ENCODE measurements at places on chromosomes 3 and 15. TPM values are rescaled to one million over a fixed set of nuclear protein-coding genes. Genes with fewer than 3 reads are reported as not detected.

- no peak overlapping the region for H3K27ac ChIP-seq
- H3K4me1 ChIP-seq: no peaks in the 10 kb centered on the region
- no peak overlapping the region for H3K4me3 ChIP-seq
- DNase-seq: no peak
Observed at GRCh38 chr3:37622999-37623883, 238.4 kb upstream of the CTDSPL start.

GRCh38 chr15:77033417-77033728, 37.5 kb downstream of the TSPAN3 start:
- no peak overlapping the region for H3K4me3 ChIP-seq
- H3K27ac ChIP-seq: no peak overlapping the region
- DNase-seq: no peak

- no peaks in the 10 kb centered on the region for H3K27me3 ChIP-seq
- no peak for DNase-seq
- H3K4me1 ChIP-seq: no peaks in the 10 kb centered on the region
- H3K36me3 ChIP-seq: no peaks in the 10 kb centered on the region
- no peak overlapping the region for H3K27ac ChIP-seq
Observed at GRCh38 chr3:153783741-153784480, 337.3 kb upstream of the ARHGEF26 start.

- no peak for DNase-seq
- no peaks in the 10 kb centered on the region for H3K36me3 ChIP-seq
- no peak overlapping the region for H3K4me3 ChIP-seq
- no peaks in the 10 kb centered on the region for H3K27me3 ChIP-seq
- H3K4me1 ChIP-seq: no peaks in the 10 kb centered on the region
- H3K27ac ChIP-seq: no peak overlapping the region
Observed at GRCh38 chr3:107488942-107489341, 33.8 kb upstream of the BBX start.

DNA sequence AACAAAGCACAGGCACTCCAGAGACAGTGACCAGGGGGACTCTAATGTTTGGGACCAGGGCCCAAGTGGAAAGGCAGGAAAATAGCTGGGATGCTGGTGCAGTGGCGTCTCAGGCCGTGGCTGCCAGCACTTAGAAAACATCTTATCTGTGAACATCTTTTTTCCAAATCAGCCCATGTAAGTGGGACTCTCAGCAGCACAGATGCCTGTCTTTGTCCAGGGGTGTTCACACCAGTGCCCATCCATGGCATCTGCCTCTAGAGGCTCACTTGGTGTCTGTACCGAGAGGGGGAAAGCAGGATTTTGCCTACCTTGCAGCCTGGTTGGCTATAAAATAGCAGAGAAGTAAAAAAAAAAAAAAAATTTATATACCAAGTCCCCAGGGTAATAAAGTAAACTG, 26.7 kb downstream of the SLC12A8 start:
- H3K4me3 ChIP-seq: no peak overlapping the region
- no peaks in the 10 kb centered on the region for H3K4me1 ChIP-seq
- H3K27me3 ChIP-seq: no peaks in the 10 kb centered on the region
- DNase-seq: no peak
- H3K36me3 ChIP-seq: no peaks in the 10 kb centered on the region

- DNase-seq: no peak
- H3K27ac ChIP-seq: no peak overlapping the region
- H3K4me1 ChIP-seq: no peaks in the 10 kb centered on the region
- H3K36me3 ChIP-seq: no peaks in the 10 kb centered on the region
- no peak overlapping the region for H3K4me3 ChIP-seq
Observed at GRCh38 chr3:13504161-13504831, 24.2 kb downstream of the HDAC11 start.

- no peaks in the 10 kb centered on the region for H3K27me3 ChIP-seq
- H3K36me3 ChIP-seq: peaks cover 3% of the 10 kb centered on the region
- no peak overlapping the region for H3K4me3 ChIP-seq
- no peak for DNase-seq
Observed at GRCh38 chr3:126056681-126057500, 27.0 kb downstream of the SLC41A3 start.

KLF15 gene
- total RNA-seq: not detected

- peak overlapping the region; percentile 38 for H3K4me3 ChIP-seq
- peaks cover 28% of the 10 kb centered on the region for H3K4me1 ChIP-seq
- no peaks in the 10 kb centered on the region for H3K36me3 ChIP-seq
- peak overlapping the region; percentile 67 for H3K27ac ChIP-seq
Observed at GRCh38 chr15:50880651-50881114, 27.8 kb upstream of the AP4E1 start.

DNA sequence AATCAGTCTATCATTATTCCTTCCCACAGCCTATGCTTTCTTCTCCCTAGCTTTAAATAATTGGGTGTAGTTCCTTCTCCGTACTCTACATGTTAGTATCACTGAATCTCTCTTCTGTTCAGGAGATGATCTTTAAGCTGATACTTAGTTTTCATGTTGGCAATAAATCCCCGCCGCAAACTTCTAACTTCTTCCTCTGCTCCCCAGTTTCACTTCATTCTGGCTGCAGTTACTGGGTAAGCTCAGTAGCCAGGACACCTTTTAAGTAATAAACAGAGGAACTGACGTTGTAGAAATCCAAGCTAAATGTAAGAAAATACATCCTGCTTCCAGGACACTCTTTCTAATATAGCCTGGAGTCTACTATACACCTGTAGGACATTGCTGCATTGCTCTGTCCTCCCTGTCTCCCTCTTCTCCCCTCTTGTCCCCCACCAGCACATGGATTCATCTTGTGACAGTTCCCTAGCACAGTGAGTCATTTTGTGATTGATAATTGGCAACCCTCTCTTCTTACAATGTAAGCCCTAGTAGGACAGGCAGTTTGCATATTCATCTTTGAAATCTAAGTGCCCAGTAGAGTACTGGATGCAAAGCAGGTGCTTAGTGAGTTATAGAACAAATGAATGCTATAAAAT, 598.2 kb downstream of the UNC13C start:
- no peak for DNase-seq
- H3K27ac ChIP-seq: no peak overlapping the region
- no peaks in the 10 kb centered on the region for H3K36me3 ChIP-seq

- H3K27me3 ChIP-seq: no peaks in the 10 kb centered on the region
- no peaks in the 10 kb centered on the region for H3K4me1 ChIP-seq
- H3K36me3 ChIP-seq: peaks cover 33% of the 10 kb centered on the region
- no peak overlapping the region for H3K27ac ChIP-seq
Observed at GRCh38 chr3:120756061-120756460, 13.5 kb downstream of the GTF2E1 start.

DNA sequence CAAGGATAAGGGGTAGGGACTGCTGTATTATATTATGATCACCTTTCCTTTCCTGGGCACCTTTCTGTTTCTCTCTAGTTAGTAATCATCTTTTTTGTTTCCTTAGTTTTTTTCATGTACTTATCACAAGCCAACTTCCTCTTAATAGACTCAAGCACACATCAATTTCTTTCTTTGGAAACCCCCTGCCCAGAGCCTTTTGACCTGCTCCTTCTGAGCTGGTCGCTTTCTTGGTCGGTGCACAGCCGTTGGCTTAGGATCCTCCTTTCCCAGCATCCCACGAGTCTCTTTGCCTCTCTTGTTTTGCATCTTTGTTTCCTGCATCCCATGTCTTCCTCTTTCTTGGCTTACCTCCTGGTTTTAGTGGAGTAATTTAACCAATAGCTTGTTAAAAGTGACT, 26.9 kb downstream of the GASK1A start:
- H3K4me3 ChIP-seq: no peak overlapping the region
- H3K36me3 ChIP-seq: no peaks in the 10 kb centered on the region
- H3K4me1 ChIP-seq: no peaks in the 10 kb centered on the region
- DNase-seq: no peak
- H3K27me3 ChIP-seq: no peaks in the 10 kb centered on the region
- H3K27ac ChIP-seq: no peak overlapping the region

GRCh38 chr3:104460477-104461406, 906.0 kb upstream of the ALCAM start:
- no peaks in the 10 kb centered on the region for H3K4me1 ChIP-seq
- DNase-seq: no peak
- no peaks in the 10 kb centered on the region for H3K27me3 ChIP-seq
- H3K4me3 ChIP-seq: no peak overlapping the region

ARPIN gene
- total RNA-seq: not detected

DNA sequence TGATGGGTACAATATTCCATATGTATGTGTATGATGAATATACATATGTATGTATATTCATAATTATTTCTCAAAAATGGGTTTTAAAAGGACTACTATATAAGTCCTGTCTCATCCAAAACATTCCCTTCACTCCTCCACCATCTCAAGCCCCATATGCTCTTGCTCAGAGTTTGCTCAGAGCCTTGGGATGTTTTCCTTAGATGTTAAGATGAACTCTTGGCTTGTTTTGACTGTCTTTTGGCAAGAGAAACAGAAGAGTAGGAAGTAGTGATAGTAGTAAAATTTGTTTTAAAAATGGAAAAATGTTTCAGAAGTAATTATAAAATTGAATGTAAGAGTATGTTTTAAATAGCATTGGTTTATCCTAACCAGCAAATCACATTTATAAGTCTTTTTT, 6.2 kb upstream of the EPHA3 start:
- H3K4me3 ChIP-seq: no peak overlapping the region
- no peak for DNase-seq
- H3K27me3 ChIP-seq: no peaks in the 10 kb centered on the region
- no peaks in the 10 kb centered on the region for H3K36me3 ChIP-seq
- H3K4me1 ChIP-seq: no peaks in the 10 kb centered on the region
- no peak overlapping the region for H3K27ac ChIP-seq

DNA sequence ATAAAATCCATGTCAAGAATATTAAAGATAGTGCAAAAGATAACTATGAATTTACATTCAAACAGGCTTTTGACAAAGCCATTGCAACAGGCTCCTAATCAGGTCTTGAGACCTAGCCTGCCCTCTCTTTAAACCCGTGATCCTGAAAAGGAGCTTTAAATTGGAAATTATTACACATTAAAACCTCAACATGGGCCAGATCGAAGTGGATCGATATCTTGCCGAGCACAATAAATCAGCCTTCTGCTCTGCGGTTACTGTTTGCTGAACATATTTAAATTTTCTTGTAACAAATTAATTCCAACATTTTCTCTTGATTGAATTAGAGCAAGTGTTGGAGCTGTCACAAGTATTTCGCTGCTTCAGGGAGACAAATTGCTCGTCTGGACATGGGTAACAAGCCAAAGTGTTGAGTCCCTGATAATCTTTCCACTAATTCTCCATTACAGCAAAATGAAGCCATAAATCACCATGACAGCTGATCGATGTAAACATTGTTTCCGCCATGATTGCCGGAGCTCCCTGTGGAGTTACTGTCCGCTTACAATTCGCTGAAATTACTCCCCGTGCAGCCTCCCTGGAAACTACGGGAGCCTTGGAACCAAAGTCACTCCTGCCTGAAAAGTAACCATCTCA, 47.6 kb downstream of the SHOX2 start:
- no peak overlapping the region for H3K4me3 ChIP-seq
- H3K36me3 ChIP-seq: no peaks in the 10 kb centered on the region
- no peak overlapping the region for H3K27ac ChIP-seq

PLAAT1 gene
- not detected for total RNA-seq

DNA sequence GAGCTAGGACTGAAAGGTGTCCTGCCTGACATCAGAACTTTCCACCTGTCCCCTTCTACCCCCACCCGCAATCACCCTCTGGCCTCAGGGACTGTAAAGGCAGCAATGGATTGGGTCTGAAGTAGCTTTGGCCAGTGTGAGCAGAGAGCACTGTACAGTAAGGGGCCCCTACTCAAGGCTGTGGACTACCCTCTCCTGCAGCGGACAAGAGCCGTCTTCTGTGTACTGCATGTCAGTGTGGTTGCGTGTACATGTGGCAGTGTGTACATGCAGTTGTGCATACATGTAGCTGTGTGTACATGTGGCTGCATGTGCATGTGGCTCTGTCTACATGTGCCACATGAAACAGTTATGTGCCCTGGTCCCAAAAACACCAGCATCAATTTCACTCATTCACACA, 205.9 kb upstream of the LINGO1 start:
- DNase-seq: no peak
- H3K27ac ChIP-seq: no peak overlapping the region
- H3K4me3 ChIP-seq: no peak overlapping the region
- peaks cover 2% of the 10 kb centered on the region for H3K27me3 ChIP-seq

DNA sequence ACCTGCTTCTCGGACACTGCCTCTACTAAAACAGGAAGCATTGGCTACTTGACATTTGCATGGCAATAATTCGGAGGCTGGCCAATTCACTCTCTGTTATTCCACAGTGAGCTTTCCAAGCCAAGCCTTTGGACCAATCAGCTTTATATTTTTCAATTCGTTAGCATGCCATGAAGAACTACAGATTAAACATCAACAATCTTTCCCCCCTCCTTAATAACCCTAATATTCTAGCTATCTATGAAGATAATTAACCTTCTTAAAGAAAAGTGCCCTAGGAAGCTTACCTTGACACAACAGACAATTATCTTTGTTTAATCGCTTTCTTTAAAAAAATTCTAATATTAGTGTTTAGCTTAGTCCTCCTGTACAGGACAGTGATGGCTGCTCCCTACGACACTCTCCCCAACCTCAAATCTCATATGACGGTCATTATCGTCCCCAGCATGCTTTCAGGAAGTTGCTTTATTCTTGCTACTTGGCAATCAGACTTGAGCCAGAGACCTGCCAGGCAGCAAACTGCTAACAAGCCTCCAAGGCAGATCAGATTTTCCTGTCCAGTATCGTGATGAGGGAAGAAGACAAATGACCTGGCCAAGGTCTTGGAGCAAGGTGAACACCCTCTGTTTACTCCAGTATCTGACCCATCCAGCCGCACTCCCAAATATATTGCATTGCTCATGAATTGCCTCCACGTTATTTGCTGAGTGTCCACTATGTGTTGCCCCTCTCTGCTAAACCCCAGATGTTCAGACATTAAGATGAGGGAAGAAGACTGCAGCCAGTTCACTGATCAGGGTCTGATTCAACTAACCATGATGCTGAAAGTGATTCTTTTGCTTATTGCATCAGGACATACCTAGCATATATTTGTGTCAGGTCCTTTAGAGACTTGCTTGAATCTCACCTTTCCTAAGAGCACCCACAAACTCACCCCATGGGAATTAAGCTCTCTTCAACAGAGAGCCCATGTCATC, 68.1 kb upstream of the LPP start:
- H3K4me3 ChIP-seq: no peak overlapping the region
- no peaks in the 10 kb centered on the region for H3K27me3 ChIP-seq
- no peaks in the 10 kb centered on the region for H3K36me3 ChIP-seq

- peaks cover 5% of the 10 kb centered on the region for H3K27me3 ChIP-seq
- no peak overlapping the region for H3K4me3 ChIP-seq
- H3K4me1 ChIP-seq: no peaks in the 10 kb centered on the region
- H3K27ac ChIP-seq: no peak overlapping the region
Observed at GRCh38 chr3:160748787-160749186, 7.2 kb upstream of the PPM1L start.

DNA sequence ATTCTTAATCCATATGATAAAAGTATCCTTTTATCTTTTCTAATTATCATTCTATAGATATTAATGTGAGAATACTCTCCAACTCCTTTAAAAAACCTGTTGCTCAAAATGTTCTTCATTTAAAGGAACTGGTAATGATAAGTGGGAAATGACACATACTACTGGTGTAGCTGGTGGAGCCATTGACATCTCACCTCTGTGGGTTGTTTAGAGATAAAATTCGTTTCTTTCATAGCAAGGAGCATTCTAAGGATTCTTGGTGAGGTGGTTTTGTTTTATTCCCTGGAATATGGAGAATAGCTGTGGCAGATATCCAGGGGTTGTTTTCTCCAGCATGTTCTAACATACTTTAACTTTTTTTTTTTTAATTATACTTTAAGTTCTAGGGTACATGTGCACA, 299.8 kb upstream of the THBS1 start:
- peaks cover 6% of the 10 kb centered on the region for H3K27me3 ChIP-seq
- no peaks in the 10 kb centered on the region for H3K4me1 ChIP-seq
- no peak overlapping the region for H3K27ac ChIP-seq
- H3K36me3 ChIP-seq: no peaks in the 10 kb centered on the region
- no peak overlapping the region for H3K4me3 ChIP-seq

Measured in CD4-positive, CD25-positive, alpha-beta regulatory T cell (primary cell).